ENCODE measurements at places on chromosomes 2 and 18.
A peak's percentile ranks its signal among the peaks of the same experiment; 100 is the strongest.

DNA sequence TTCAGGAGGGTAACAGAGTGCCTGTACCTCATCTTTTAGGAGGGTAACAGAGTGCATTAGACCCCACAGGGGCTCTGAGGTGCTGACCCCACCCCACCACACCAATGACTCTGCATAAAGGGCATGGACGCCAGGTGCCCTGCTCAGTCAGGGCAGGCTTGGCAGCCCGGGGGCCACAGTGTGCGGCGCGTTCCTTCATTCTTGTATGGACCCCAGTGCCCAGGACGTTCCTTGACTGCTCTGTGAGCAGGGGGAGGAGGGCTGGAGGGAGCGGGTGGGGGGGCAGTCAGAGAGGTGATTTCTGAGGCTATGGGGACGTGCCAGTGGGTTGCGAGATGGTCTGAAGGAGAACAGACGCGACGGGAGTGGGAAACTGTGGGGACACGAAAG is 168.7 kb upstream of the NCK2 start:
- DNase-seq: no peak

- no peak for DNase-seq
Measured at GRCh38 chr2:216084547-216084946, 2.8 kb downstream of the TMEM169 start.

DNA sequence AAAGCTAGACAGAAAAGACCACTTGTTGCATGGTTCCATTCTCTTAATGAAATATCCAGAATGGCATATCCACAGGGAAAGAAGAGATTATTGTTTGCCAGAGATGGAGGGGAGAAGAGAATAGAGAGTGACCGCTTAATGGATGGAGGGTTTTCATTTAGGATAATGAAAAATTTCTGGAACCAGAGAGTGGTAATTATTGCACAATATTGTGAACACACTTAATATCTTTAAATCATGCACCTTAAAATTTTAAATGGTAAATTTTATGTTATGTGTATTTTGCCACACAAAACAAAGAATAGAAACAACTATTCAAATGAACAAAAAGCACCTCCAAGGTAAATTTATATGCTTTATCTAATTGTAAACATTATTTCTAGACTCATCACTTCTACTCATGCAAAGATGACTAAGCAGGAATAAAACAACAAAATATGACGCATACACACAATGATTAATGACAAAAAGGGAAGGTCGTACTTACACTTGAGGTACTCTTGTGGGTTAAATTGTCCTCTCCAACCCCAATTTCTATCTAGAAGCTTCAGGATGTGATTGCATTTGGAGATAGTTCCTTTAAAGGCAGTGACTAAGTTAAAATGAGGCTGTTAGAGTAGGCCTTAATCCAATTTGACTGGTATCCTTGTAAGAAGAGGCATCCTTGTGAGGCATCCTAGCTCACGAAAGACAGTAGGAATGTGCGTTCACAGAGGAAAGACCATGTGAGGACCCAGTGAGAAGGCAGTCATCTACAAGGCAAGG is 18.7 kb upstream of the DHRS9 start:
- no peak for DNase-seq

DNA sequence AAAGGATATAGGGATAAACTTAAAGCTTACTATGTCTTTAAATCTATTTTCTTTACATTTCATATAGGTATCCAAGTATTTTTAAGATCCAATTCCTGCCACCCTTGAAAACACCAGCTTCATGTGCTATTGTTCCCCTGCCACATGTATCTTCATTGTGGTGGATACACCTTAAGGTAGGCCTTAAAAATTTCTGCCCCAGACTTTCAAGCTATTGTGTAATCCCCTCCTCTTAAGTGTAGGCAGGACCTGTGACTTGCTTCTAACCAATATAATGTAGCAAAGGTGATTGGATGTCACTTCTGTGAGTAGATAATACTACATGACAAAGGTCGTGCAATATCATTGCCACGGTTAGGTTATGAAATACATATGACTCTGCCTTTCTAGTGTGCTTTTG is 119.5 kb downstream of the RAD51AP2 start:
- no peak for DNase-seq

DNA sequence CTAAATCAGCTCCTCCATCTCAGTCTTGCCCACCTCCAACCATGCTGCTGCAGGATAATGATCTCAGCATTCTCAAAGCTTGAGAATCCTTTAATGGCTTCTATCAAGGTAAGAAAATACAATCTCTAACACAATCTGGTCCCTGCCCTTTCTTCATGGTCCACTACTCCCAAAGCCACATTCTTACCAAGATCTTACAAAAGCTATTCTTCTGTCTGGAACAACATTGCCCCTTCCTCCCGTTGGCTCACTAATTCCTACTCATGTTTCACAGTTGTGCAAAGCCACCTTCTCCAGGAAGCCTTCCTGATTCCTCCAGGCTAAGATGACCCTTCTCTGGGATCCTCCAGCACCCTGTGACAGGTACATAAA is 5.9 kb upstream of the SFXN5 start:
- no peak for DNase-seq

DNA sequence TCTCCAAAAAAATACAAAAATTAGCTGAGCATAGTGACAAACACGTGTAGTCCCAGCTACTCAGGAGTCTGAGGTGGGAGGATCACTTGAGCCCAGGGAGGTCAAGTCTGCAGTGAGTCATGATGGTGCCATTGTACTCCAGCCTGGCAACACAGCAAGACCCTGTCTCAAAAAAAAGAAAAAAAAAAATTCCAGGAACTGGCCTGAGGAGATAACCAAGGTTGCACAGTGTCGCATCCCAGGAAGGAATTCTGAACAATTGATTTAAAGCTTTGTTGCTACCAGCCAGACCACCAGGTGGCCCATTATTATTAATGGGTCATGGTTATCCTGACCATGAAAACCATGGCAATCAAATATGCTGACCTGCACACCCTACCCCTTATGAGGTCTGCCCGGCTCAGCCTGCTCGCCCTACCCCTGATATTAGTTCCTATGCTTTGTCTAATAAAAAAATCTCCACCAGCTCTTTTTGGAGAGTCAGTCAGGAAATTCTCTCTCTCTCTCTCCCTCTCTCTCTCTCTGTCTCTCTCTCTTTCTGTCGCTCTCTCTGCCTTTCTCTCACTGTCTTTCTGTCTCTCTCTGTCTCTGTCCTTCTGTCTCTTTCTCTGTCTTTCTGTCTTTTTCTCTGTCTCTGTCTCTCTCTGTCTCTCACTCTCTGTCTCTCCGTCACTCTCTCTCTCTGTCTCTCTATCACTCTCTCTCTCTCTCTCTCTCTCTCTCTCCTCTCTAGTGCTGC is 73.7 kb downstream of the NCAPH start:
- DNase-seq: no peak

GRCh38 chr2:226694586-226695284 is 104.9 kb downstream of the IRS1 start:
- no peak for DNase-seq

- DNase-seq: peak; percentile 38
Measured at GRCh38 chr2:112480530-112481049, 1.4 kb upstream of the TTL start.

DNA sequence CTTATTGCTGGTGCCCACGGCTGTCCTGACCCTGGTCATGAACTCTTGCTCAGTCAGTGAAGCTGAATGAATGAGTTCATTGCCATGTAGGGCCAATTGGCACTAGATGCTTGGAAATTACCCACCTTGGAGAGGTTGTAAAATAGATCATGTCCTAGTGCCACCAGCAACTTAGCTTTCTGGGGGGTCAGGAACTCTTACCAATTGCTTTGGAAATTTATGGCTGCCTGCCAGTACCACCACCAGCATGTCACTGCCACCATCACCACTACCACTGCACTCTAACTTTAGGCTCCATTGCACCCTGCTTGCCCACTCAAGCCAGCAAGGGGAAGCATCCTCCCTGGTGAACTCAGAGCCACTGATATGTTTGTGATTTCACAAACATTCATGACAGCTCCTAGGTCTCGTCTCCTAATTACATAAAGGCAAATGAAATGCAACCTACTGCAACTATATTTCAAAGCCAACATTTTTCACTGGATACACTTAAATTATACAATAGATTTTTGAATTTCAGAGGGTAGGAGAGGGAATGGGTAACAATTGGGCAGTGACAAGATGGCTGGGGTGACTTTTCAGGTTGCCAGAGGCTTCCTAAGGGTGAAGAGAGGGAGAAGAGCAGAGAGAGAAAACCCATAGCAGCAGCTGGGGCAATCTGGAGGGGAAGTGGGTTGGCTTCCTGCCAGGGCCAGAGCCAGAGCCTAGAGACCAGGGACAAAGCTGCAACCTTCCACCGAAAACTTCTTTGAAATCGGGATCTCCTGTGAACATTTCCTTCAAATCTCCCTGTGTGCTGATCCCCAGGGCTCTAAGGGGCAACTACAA is 3.5 kb upstream of the EMILIN1 start:
- DNase-seq: peak; percentile 55

GRCh38 chr2:165924946-165925345 is 28.6 kb downstream of the TTC21B start:
- no peak for DNase-seq

DNA sequence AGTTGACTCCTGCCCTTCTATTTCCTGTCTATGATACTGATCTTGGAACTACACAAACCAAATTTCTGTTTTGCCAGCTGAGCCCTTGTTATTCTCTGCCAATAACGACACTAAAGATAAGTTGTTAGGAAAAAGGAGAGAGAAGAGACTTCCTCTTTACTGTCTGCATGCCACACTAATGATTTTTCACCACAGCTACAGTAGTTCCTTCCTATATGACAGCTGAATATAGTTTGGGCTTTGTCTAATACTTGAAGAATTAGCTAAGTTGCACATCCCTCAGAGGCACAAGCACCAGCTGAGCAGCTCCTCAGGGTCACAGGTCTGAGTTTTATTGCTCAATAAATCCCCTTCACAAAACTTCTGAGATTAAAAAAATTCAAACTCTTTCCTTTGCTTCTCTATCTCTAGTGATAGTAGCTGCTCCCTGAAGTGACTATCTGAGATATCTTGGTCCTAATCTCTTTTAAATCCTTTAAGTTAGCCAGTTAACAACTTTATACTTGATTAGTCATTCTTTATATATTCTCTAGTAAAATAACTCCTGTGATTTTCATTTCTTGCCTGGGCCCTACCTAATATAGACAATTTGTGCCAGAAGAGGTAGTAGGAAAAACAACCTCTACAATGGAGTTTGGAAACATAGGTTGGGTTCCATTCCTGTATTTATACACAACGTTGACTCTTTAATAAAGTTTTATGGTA is 253.0 kb upstream of the CNTNAP5 start:
- no peak for DNase-seq

DNA sequence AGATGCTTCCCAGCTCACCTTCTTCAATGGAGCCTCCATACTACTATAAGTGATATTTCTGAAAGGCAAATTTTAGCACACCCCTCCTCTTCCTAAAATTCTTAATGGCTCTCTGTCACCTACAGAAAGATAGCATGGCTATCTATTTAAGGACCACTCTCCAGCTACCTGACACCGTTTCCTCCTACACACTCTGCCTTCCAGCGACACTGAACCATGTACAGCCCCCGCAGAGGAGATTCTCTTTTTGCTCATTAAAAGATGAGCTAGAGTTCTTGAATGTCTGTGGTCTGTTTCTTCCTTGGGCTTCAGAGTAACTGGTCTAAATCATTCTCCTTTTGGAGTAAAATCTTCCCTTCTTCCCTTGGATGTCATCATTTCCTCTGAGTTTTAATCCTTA is 38.4 kb upstream of the GAREM1 start:
- DNase-seq: no peak

GRCh38 chr2:220000080-220000479 is 372.6 kb downstream of the SLC4A3 start:
- no peak for DNase-seq

- no peak for DNase-seq
Measured at GRCh38 chr2:234953116-234954031, 1.6 kb downstream of the SH3BP4 start.

GRCh38 chr2:42233976-42234441 is 64.9 kb downstream of the EML4 start:
- DNase-seq: no peak

- DNase-seq: no peak
Measured at GRCh38 chr2:52916981-52917380, 850.6 kb upstream of the CHAC2 start.

DNA sequence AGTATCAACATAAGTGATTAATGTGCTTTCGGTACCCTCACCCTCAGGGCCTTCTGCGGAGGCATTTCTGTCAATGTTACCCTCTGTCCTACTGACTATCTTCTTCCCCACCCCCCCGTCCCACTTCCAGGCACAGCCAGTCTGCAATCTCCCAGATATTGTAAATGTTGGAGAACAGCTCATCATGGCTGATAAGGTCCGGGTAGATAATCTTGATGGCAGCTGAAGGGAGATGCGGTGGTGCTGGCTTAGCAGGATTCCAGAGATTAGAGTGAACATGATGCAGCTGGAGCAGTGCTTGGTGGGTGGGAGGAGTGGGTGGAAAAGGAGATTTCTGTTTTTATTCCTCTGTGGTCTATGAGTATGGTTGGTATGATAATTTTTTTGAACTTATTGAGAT is 15.5 kb downstream of the GTF2A1L start:
- DNase-seq: no peak

- no peak for DNase-seq
Measured at GRCh38 chr2:75604484-75604883, 42.1 kb upstream of the MRPL19 start.

GRCh38 chr2:68936889-68937288 is 15.8 kb downstream of the GKN2 start:
- DNase-seq: no peak

DNA sequence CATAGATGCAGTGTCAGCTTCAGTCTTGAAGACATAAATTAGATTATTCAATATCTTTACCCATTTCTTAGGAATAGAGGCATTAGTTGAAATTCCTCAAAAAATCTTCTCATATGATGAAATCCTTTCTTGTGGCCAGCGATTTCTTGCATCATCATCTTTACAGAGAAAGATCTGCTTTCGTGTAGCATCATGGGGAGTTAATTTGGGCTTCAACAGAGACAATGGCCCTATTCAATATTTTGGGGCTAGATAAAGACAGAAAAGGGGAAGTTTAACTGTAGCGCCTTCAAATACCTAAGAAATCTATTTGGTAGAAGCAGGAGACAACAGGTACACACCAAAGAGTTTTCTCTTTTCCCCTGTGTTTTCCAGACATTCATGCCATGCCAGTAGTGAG is 73.8 kb downstream of the TGFA start:
- DNase-seq: no peak

GRCh38 chr2:137846993-137847392 is 117.3 kb upstream of the HNMT start:
- DNase-seq: no peak

DNA sequence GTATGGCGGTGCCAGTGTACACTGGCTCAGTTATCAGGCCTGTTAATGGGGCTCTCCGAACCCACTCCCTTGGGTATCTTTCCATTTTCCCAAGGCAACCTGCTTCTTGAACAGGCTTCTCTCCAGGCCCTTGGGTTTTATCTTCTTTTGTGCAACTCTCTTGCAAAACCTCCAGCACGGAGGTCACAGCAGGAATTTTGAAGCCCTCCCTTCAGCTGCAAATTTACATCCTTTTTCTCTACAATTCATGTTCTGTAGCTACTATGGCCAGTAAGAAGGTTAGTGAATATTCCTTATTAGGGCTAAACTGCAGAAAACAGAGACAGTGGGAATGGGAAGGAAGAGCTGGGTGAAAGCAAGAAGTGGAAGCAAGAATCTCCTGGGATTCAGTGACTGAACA is 10.4 kb upstream of the NPAS2 start:
- DNase-seq: no peak
